ENCODE measurements at places on chromosomes 5 and 9.

GRCh38 chr5:142235870-142236672 is 88.8 kb downstream of the SPRY4 start:
- no peak for DNase-seq

DNA sequence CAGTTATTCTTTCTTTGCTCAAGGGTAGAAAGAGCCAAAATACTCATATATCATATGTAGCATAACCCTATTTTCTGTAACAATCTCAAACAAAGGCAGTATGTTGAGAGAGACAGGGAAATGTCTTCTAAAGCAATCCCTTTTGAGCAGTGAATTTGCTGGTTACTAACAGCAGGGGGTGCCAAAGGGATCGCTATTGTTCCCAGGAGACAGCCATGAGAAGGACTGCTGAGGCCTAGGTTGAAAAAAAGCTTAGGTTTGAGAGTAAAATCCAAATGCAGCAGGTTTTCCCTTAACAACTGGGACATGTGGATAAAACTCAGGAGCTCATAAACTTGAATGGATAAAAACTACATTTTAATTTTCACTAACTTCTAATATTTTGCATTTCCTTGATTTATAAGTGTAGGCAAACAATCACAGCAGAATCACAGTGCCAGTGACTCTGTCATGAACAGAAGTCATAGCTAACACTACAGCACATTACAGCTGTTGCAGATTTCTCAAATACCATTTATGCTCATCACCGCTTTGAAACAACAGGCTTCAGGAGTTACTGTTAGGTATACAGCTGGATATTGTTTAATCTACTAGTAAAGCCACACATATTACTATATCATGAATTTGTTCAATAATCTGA is 148.4 kb downstream of the MAPKAP1 start:
- no peak for DNase-seq

DNA sequence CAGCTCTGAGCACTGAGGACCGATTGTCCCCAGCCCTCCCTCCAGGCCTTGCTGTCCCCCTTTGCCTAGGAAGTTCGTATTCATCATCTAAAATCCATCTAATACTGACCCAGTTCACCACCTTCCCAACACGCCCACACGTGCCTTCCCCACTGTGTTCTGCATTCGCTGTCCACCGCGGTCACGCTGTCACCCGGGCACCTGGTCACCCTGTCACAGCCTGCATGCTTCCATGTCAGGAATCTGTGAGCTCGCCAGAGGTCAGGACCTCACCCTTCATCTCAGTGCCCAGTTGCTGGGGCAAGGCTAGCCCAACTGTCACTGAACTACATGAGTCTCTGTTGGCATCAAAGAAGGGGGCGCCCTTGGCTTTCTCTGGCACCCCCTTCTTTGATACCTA is 82.9 kb upstream of the RUFY1 start:
- DNase-seq = no peak

- DNase-seq = no peak
Observed at GRCh38 chr9:13351778-13352386, 72.4 kb upstream of the MPDZ start.

- no peak for DNase-seq
Observed at GRCh38 chr5:136453199-136453598, 87.9 kb upstream of the TRPC7 start.

- DNase-seq = no peak
Observed at GRCh38 chr5:176573564-176574296, 24.6 kb downstream of the CDHR2 start.

- DNase-seq = no peak
Observed at GRCh38 chr5:97071101-97071500, 71.3 kb downstream of the LIX1 start.

DNA sequence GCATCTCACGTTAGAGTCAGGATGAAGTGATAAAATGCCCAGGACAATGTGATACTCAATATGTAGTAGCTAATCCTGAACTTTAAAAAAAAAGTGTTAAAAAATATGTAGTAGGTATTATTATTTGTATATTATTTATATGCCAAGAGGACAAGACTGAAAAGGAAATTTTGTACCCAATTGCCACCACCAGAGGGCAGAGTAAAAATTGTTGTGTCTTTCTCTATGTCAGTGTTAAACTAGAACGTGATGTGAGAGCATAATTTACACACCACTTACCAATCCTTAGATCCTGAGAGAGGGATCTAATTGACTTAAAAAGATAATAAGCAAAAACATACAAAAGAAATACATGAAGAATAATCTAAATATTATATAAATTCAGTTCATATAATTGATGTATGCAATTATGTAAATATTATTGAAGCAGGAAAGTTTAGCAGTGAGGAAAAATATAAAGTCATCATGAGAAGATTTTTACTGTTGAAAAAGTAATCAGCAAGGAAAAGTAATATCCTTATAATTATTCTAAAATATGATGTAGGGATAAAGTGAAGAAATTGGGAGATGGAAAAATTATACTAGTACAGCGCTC is 288.9 kb downstream of the RAB3C start:
- DNase-seq = no peak

- DNase-seq = no peak
Observed at GRCh38 chr5:131661933-131662332, 26.9 kb upstream of the RAPGEF6 start.

GRCh38 chr9:79691496-79691895 is 119.7 kb downstream of the TLE4 start:
- no peak for DNase-seq

DNA sequence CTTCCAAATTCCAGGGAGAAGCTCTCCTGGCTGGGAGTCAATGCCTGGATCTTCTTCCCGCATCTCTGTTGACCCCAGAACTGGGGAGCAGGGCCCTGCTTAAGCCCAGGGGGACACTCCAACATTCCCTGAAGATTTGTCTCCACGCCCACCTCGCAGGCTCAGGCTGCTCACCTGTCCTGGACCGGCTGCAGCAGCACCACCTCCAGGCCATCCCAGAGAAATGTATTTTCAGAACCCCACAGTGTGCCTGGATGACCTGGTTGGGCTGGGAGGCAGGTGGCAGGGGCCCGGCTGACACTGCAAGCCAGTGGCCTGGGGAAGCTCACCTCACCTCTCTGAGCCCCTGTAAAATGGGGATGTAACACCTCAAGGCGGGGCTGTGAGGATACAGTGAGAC is 27.1 kb upstream of the ZBTB43 start:
- no peak for DNase-seq

- peak; percentile 16 for DNase-seq
Observed at GRCh38 chr9:119881898-119882297, 512.7 kb upstream of the BRINP1 start.

DNA sequence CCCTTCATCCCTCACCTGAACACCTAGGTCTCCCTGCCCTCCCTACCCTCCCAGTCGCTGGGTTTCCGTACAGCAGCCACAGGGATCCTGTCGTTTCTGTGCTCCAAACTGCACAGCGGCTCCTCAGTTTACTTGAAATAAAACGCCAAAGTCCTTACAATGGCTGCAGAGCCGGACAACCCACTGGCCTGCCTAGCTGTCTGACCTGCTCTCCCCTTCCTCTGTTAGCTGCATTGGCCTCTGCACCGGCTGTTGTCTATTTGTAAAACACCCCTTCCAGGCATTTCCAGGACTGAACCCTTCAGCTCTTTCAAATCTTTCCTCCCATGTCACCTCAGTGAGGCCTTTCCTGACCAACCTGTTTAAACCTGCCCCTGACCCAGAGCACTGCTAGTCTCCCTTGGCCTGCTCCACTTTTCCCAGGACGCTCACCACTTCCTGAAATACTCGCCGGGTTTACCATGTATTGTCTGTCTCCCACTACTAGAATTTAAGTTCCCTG is 9.1 kb upstream of the MGAT1 start:
- no peak for DNase-seq
